ENCODE measurements at places on chromosomes 5 and 9. TPM values are rescaled to one million over a fixed set of nuclear protein-coding genes. Genes with fewer than 3 reads are reported as not detected.

DNA sequence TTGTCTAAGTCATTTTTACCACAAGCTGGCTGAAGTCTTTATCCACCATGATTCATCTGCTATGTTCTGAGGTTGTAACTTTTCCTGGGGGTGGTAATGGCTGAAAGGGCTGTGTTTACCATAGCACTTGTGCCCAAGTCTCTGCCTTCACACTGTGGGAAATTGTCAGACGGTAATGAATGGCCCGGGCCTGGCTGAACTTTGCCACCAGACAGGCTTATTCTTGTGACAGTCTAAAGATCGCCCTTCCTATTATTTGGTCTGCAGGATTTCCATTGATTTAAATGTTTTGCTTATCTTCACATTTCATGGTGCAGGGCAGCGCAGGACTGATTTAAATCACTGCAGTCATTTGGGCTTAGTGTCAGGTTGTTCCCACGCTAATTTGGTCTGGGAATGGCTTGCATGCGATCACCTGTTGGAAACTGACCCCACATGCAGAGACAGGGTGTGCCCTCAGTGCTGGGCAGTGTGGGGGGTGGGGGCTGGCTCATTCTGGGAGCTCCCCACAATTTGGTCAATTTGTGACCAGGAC lies 109.3 kb upstream of the ICE1 start:
- DNase-seq, result no peak

IL9 gene
- not detected for total RNA-seq

GRCh38 chr5:88979244-88979643 lies 96.3 kb upstream of the MEF2C start:
- DNase-seq, result no peak

C5orf34 gene
- 9.7 TPM for total RNA-seq

PCDHB3 gene
- 4.6 TPM for total RNA-seq

DNA sequence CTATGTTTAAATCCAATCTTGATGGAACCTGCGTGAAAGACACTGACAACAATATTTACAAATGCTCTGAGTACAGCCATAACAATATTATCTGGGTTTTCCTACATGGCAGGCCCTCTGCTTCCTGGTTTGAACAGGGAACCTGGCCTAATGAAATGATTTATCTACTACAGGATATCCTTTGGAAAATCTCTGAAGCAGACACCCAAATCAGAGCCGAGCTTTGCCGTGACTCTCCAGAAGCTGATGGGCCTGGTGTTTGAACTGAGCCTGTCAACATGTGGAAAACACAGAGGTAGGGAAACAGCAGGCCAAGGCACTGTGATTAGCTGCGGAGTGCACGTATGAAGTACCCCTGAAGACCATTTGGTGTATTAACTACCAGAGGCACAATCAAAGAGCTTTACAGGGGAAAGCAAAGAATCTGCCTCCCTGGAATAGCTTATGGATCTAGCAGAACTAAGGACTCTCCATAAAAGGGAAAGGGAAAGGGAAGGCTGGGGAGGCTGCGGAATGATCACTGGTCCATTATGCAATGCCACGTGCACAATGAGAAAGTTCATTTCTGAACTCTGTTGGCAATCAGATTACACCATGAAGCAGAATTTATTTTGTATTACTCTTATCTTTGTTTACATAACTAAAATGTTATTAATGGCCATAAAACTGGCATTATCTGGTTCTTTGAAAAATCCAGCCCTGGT lies 321.9 kb downstream of the EBF1 start:
- peak; percentile 20 for DNase-seq

GRCh38 chr5:117943541-117943940 lies 1044.8 kb downstream of the DTWD2 start:
- DNase-seq, result no peak

- no peak for DNase-seq
Measured at GRCh38 chr5:82679660-82680059, 397.5 kb downstream of the TMEM167A start.

NRG2 gene
- total RNA-seq, result 1.4 TPM

GRCh38 chr5:172556262-172556661 lies 84.8 kb upstream of the NEURL1B start:
- DNase-seq, result no peak

CDC20B gene
- not detected for total RNA-seq

EQTN gene
- 0.74 TPM for total RNA-seq

DNA sequence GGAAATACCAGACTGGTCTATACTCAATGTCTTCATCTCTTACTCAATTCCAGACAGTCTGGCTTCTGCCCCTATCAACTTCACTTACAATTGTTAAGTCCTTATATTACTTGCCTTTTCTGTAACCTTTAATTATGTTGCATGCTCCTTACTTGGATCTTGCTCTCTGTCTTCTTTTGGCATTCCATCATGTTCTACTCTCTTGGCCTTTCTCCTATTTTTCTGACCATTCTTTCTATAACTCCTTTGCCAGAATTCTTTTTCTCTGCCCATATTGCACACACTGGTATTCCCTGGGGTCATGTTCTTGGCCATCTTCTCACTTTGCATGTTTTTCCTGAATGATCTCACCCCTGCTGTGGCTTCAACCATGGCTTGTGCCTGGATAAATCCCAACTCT lies 209.8 kb upstream of the ZNF462 start:
- DNase-seq, result no peak

CENPP gene
- 20.9 TPM for total RNA-seq

EDIL3 gene
- total RNA-seq, result 45.5 TPM

DNA sequence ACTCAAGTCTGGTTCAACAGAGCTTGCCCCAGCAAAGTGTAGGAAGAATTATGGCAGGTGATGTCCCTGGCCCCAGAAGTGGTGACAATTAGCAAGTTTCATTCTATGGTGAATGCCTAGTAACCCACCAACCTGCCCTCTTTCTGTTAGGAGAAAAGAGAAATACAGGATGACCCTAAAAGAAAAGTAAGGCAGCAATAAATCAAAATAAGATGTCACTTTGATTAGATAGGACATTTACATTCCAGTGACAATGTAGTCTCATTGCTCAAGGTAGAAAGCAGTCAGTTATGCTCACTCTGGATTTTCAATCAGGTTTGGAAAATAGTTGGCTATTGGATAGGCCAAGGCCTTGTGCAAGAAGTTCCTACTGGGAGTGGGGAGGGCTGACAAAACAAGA lies 5.6 kb upstream of the HSPA9 start:
- DNase-seq, result no peak

DNA sequence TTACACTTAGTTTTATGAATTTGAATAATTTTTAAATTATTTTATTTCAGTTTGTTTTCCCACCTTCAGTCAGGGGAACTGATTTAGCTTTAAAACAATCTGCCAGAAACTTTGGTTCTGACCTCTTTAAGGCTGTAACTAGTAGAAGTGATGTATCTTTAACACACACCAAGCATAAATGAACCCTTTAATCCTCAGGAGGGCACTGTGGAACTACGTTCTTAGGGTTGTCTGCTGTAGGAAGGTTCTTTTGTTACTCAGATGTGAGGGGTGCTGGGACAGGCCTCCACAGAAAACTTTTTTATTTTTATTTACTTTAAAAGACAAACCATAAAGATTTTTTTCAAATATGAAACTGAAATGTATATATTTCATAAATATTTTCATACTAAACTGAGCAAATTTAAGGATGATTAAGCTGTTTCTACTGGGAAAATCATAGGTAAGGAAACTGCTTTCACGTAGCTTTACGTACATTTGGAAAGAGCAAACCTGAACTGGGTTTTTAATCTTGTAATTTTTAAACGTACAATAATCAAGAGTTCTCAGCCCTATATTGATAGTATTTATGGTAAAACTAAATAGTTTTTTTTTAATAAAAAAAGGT lies 5.3 kb downstream of the KLF4 start:
- peak; percentile 71 for DNase-seq

SPINK4 gene
- not detected for total RNA-seq

PHF24 gene
- total RNA-seq, result 0.69 TPM

SHROOM1 gene
- total RNA-seq, result 7.2 TPM

DNA sequence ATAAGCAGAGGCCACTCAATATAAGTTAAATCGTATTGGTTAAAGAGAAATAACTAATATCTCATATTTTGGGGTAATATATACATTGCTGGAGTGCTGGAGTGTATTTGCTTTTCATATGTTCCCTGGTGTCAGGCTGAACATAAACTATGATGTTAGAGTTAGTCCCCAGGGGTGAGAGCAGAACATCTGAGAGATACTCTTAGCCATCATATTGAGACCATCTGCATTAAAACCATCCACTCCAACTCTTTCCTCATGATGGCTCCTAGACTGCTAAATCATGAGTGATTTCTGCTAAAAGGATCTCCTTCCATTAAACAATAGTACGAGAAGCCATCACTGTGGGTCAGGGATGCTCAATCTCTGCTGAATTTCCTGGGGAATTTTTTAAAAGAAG lies 436.2 kb downstream of the DTWD2 start:
- no peak for DNase-seq

GRCh38 chr5:69049151-69049550 lies 44.7 kb upstream of the SLC30A5 start:
- DNase-seq, result no peak

DNA sequence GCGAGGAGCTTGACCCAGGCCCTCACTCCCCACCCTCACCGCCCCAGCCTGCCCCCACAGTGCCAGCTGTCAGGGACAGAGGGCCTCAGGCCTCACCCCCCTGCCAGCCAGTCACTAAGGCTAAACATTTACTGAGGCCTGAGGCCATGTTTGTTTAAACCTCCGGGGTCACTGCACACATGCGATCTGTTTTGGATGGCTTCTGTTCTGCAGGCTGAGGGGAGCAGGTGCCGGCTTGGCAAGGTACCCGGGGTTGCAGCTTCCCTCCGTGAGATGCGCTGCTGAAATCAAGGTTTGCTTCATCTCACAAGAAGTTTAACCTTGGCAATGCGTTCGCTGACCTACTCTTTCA lies 103.3 kb upstream of the BOD1 start:
- DNase-seq, result no peak

LTC4S gene
- 1.8 TPM for total RNA-seq
